ENCODE measurements at places on chromosomes 16 and 17.
A peak's percentile ranks its signal among the peaks of the same experiment; 100 is the strongest.

DNA sequence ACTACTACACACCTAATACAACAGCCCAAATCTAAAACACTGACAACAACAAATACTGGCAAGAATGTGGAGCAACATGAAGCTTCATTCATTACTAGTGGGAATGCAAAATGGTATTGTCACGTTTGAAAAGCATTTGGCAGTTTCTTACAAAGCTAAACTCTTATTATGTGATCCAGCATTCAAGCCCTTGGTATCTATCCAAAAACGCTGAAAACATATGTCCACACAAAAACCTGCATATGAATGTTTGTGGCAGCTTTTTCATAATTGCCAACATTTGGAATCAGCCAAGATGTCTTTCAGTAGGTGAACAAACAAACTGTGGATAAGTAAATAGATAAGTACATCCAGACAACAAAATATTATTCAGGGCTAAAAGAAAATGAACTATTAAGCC lies 501.1 kb upstream of the KIF2B start:
- DNase-seq: no peak

GRCh38 chr17:1583556-1583955 lies 21.0 kb upstream of the PITPNA start:
- DNase-seq: no peak

DNA sequence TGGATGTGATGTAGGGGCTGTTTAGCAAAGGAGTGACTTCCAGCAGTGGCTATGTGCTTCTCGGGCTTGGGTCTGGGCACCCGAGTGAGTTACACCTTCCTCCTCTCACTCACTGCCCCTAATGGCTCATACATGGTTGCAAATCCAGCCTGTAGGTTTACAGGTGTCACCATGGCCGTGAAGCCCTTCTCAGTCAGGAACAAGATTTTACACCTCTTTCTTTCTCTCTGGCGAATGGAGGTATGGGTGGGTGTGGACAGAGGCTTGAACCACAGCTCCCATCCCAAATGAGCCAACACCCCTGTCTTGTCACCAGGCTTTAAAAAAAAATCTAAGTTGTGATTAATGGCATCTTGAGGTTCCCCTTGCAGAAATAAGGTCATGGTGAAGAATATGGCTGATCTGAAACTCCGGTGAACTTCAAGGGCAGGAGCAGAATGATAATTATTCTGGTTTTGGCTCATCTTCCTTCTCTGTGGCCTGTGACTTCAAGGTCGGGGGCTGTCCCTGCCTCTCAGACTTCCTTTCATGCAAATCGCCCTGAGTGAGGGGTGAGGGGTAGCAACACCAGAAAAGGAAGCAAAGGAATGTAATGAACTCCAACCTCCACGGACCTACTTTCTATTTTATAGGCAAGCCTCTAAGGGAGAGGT lies 331.2 kb downstream of the MAF start:
- no peak for DNase-seq

DNA sequence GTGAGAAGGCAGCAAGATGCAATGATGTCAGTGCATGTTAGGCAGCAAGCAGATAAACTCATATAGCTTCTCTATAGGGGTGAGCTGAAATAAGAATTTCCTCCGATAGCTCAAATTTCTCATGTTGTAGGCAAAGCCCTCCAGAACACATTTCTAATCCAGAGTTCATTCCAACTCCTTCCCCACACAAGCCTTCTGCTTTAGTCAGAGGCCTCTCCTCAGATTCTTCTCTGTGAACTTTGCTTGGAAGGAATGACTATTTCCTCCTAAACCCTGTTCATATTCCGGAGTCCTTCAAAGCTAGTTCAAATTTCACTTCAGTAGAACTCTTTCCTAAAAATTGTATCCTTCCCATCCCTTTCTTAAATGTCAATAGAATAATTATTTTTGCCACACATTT lies 144.8 kb downstream of the KCNJ2 start:
- no peak for DNase-seq

DNA sequence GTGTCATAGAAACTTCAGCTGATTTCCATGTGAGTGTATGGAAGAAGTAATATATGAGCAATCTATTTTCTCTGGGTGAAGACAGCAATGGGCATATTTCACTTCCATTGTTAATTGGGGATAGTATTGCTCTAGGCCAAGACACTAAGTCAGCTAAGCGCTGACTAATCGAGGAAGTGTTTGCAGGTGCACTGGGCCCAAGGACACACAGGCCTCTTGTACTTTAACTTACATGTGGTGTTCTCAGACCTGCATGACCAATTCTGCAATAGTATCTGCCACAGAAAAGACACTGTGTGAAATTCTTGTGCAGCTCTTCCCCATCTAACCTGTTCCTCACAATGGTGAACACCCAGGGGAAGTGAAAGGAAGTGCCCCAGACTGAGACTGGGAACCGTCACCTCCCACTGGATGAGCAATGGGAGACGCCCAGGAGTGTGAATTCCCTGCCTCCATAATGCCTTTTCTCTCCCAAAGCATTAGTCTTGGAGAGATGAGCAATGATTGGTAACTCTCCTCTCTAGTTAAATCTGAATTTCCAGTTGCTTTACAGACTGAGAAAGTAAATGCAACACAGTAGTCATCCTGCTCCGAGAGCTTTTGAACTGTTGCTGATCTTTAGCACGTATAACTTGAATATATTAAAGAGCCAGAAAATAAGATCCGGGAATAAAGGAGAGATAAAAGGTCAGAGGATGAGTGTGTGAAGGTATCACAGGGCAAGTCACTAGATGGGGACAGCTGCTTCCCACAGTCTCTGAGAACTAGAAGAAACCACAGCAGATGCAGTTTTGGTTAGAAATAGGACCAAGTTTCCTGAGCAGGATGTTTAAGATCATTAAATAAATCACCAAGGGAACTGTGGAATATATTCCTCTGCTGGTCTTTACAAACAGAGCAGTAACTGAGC lies 82.6 kb downstream of the CDK5R1 start:
- DNase-seq: no peak

DNA sequence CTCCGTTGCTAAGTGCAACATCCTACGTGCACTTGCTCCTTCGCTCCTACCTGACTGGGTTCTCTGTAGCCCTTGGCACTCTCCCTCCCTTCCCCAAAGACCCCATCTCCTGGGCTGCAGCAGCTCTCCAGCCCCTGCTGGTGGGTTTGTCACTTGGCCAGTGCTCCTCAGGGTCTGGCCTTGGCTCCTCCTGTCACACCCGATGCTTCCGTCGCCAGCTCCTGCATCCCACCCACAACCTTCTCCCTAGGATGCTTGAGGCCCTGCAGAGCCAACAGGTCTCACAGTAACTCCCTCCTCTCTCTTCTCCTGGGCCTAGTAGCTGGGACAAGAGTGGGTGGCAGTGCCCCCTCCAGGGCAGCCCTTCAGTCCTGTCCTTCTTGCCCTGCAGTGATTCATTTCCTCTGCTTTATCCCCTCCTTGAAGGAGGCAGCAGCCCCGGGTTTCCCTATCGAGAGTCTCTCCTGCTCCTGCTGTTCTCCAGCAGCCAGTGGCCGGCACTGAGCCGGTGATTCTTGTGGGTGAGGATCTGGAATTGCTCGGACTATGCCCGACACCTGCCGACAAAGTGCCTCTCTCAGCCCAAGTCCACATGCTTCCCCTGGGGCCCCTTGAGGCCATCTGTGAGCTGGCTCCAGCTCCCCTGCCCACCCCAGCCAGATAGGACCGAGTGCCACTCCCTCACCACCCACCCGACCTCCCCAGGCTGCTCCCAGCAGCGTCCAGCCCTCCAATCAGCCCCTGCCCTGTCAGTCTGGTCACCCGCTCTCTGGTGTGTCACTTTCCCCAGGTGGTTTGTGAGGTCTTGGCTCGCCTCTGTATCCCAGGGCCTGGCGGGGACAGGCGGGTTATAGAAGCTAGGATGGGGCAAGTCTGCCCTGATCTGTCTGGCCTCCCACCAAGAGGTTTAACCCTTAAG lies 3.8 kb downstream of the LITAFD start:
- peak; percentile 33 for DNase-seq
